ENCODE measurements at places on chromosomes 2 and 18. TPM values are rescaled to one million over a fixed set of nuclear protein-coding genes. Genes with fewer than 3 reads are reported as not detected.

Gene SLC4A5
- 0.89 TPM for total RNA-seq

Gene NCKAP5
- total RNA-seq: not detected

Gene NFE2L2
- total RNA-seq: 82.2 TPM

Gene BOLL
- not detected for total RNA-seq

Gene IGFBP5
- total RNA-seq: not detected

Gene ASIC4
- 0.16 TPM for total RNA-seq

Gene KLHL29
- 1.2 TPM for total RNA-seq

Gene HOXD12
- total RNA-seq: not detected

Gene LHCGR
- not detected for total RNA-seq

Gene SNTG2
- total RNA-seq: 2.6 TPM

Gene AOX1
- total RNA-seq: 0.49 TPM

Gene PNPT1
- 48.5 TPM for total RNA-seq

Gene HOXD1
- total RNA-seq: not detected

Gene ANKRD62
- not detected for total RNA-seq

Gene ARL4C
- total RNA-seq: 50.0 TPM

Gene AQP12A
- total RNA-seq: not detected

Gene DTNA
- total RNA-seq: not detected

Gene KCNK3
- total RNA-seq: not detected

Gene CCDC68
- not detected for total RNA-seq

Gene GALR1
- total RNA-seq: not detected

Gene KYNU
- not detected for total RNA-seq

Gene ZC3H6
- total RNA-seq: 13.8 TPM

Gene NEU4
- total RNA-seq: 1.1 TPM

Gene AGXT
- not detected for total RNA-seq

Gene STARD6
- total RNA-seq: not detected

Gene PSTPIP2
- total RNA-seq: 8.3 TPM

Gene RGPD3
- 0.48 TPM for total RNA-seq

Gene ELOA2
- total RNA-seq: not detected

Gene FAM110C
- total RNA-seq: 0.48 TPM

Gene TMEM182
- 5.8 TPM for total RNA-seq

Gene CYTIP
- total RNA-seq: 596 TPM

Gene KCNG2
- total RNA-seq: not detected

Gene MC5R
- total RNA-seq: not detected

Gene BAZ2B
- total RNA-seq: 15.0 TPM
